ENCODE measurements at places on chromosomes 2 and 18.

- DNase-seq, result no peak
Observed at GRCh38 chr2:112342067-112342550, 66.7 kb downstream of the ZC3H6 start.

- no peak for DNase-seq
Observed at GRCh38 chr2:212536817-212537725, 1.5 kb downstream of the ERBB4 start.

DNA sequence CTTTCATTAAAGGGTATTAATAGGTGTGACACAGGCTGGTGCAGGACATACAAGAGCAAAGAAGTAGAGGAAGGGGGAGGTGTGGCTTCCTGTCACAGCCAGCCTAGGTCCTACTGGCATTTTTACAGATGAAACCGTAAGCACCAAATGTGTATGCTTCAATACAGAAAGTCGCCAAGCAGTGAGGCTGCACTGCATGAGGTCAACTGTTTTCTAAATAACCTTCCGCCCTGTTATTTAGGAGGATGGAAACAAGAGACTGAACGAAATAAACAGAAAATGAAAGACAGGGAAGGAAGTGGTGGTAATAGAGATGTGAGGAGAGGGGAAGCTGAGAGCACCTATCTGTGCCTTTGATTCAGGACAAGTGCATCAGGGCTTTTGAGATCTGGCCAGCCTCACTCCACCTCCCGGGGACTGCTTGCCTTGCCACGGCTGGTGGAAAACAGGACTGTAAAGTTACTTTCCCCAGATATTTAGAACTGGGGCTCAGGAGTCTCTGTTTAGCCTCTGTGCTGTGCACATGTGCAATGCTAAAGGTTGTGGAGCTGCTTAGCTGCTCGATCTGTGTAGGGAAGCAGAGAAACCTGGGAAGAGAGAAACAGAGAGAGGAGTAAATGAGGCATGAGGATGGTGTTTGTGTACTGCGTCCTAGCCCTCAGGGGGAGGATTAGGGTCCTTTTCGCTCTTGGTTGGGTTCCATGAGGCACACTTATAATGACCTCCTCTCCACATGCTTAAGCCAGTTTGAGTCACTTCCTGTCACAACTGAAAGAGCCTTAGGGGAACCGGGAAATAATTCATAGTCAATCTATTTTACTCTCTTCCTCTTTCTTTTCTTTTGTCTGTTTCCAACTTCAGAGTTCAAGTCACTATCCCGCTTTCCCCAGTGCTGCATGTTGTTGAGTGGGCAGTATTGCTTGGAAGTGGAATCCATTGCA lies 62.3 kb upstream of the BOD1L2 start:
- DNase-seq, result no peak

DNA sequence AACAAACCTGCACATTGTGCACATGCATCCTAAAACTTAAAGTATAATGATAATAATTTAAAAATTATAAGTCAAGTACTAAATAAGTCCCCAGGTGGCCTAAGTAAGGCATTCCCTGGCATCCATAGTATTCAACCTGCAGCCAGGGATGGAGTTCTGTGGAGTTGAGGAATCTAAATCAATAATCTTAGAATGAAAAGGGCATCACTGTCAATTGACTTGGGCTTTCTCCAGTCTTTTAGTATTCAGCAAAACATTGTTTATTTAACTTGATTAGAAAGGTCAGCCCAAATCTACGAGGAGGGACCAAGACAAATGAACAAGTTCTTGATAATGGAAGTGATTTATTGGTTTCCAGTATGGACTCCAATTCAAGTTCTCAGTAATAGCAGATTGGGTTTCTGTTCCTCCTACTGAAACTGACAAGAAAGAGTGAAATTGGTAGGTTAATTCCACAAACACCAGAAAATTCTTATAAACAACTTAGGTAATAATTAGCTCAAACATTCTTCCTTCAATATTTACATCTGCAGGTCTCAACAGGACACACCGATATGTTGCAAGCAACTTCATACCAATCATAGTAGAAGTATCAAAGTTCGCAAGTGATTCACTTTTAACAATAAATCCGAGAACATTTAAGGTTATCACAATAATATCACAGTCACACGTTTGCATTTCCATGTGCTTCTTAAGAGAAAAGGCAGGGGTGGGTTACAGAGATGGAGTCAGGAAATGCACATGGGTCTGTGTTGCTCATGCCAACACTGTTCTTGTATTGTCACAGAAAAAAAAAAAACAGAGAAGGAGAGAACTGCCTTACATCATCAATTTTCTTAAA lies 51.7 kb upstream of the EHBP1 start:
- DNase-seq, result no peak

- DNase-seq, result no peak
Observed at GRCh38 chr2:220695397-220696279, 876.5 kb downstream of the EPHA4 start.

- no peak for DNase-seq
Observed at GRCh38 chr2:118119158-118119727, 31.0 kb downstream of the INSIG2 start.

- no peak for DNase-seq
Observed at GRCh38 chr2:41194230-41194629, 742.3 kb upstream of the SLC8A1 start.

DNA sequence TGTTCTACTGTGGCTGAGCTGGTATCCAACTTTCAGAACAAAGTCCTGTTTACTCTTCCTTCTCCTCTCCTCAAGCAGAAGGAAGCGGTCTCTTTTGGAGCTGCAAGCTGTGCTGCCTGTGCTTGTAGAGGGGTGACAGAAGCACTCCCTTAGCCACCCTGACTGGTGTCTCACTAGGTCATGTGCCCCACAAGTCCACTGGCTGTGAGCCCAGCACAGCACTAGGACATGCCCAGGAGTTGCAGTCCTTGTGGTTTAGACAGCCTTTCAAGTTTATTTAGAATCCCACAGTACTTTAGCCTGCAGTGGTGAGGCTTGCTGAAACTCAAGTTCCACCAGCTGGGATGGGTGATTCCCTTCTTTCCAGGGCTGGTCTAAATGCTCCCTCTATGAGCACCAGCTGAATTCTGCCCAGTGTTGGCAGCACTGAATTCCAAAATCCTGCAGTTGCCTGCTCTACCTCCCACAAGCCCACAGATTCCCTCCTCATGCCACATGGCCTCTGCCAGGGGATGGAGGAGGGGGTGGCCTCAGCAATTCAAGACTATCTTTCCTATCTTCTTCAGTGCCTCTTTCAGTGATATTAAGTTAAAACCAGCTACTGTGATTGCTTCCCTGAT lies 61.2 kb downstream of the CCDC85A start:
- DNase-seq, result no peak

DNA sequence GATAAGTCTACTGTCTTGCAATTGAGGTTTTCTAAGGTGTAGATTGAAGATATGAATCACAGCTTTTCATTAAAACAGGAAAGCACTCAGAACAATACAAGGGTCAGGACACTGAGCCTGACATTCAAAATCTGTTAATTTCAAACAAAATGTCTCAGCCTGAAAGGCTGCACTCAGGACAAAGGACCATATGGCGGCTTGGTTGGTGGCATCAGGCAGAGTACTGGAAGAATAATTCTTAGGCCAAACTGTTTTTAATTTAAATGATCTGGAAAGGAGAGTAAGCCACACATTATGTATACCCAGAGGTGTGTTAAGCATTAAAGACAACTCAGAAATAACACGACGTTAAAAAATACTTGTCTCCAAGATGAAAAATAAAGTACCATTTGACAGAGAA lies 85.9 kb downstream of the SKA1 start:
- no peak for DNase-seq

DNA sequence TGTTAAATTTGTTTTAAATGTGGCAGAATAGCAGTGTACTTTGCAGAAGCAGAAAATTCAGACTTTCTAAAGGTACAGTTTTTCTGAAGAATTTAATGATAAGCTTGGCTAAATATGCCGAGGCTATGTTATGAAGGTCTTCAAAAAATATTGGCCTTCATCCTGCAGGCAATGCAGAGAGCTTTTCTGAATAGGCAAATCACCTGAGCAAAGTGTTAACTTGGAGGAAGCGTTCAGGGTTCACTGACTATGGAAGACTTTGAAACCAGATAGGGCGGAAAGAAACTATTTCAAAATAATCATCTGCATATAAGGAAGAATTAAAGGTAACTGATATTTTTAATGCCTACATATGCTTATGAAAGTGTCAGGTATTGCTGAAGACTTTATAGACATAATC lies 133.7 kb upstream of the SETBP1 start:
- no peak for DNase-seq

- no peak for DNase-seq
Observed at GRCh38 chr2:126655500-126656430, at the start of gene GYPC. Gene GYPC (plus strand): TSS chr2:126656158. CDS start chr2:126656264, 106 bp downstream.

DNA sequence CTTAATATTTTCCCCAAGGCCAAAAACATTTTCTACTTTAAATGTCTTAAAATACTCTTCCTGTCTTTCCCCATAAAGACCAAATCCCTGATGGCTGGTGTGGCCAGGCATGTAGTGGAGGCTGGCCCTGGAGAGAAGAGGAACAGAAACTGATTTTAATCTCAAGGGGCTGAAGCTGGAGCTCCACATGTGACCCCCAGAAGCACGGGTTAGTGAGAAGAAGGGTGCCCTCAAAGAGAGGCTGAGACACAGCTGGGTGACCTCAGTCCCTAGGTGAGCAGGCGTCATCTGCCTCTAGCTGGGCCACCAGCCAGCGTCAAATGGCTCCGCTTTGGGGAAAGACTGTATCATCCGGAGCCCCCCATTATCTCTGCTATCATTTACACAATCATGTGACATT lies 19.3 kb upstream of the TMEM18 start:
- DNase-seq, result no peak

DNA sequence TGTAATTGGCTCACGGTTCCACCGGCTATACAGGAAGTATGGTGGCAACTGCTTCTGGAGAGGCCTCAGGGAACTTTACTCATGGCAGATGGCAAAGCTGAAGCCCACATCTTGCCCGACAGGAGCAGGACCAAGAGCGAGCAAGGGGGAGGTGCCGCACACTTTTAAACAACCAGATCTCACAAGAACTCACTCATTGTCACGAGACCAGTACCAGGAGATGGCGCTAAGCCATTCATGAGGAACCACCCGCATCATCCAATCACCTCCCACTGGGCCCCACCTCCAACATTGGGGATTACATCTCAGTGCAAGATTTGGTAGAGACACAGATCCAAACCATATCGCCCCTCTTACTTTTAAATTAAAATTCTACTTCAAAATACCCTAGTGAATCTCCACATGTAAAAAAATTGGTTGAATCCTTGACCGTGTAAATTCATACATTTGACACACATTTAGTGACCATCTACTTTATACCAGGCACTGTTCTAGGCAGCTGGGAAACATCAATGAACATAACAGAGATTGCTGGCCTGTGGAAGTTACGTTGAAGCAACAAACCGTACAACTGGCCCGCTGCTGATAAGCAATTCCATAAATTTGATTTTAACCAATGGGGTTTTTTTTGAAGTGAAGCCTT lies 87.6 kb downstream of the ALPK2 start:
- no peak for DNase-seq

DNA sequence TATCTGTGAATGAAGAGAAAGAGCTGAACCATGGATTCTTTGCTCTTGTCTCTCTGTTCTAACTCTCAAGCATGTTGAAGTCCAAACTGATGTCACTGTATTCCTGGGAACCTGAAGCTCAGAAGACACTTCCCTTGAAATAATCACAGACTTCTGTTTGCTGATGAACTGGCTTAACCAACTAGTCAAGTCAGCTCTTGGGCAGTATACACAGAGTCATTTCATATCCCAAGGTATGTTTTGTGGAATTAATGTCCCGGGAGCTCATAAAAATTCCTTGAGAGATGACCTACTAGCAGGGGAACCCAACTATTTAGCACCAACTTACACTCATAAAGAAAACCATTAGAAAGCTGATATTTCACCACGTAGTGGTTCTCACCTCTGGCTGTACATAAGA lies 156.6 kb downstream of the NR4A2 start:
- no peak for DNase-seq

GRCh38 chr18:56307354-56308170 lies 330.8 kb downstream of the TXNL1 start:
- DNase-seq, result no peak

GRCh38 chr2:126874961-126875360 lies 23.7 kb upstream of the TEX51 start:
- DNase-seq, result no peak

Data from stimulated activated effector memory CD8-positive, alpha-beta T cell treated with anti-CD3 and anti-CD28 coated beads, Interleukin-12 subunit alpha, Interleukin-12 subunit beta, amount 100 ng/mL, for 72 hours (primary cell).